ENCODE measurements at places on chromosomes 11 and 22.
A peak's percentile ranks its signal among the peaks of the same experiment; 100 is the strongest.

DNA sequence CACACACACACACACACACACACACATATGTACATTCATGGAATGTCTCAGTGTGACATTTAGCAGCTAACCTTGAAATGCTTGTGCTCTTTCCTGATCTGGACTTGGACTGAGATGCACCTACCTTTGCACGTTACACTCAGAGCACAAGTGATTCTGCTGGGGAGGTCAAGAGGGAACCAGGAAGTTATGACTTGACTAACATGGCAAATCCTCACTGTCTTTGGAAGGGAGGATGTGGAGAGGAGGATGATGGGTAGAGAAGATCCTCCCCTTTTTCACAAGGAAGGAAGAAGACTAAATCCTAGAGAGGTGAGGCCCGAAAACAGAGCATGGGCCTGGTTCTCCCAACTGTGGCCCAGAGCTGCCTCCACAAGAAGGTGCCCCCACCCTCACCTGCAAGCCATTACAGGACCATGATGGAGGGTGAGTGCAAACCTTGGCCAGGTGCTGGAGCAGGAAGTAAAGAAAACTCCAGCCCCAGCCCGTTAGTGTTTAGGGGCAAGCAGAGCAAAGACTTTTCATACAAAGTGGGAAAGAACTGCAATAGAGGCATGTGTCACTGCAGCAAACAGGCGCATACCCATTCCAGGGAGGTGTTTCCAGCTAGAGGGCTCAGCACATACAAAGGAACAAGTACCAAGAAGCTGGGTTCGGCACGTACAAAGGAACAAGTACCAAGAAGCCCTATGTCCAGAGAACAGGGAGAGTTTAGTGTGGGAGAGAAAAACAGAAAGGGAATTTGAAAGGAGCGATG is 26.4 kb downstream of the SCN4B start:
- no peak for DNase-seq

GRCh38 chr22:40376149-40376548 is 5.8 kb downstream of the SGSM3 start:
- no peak for DNase-seq

- no peak for DNase-seq
These were observed 101.9 kb downstream of the GAB2 start for GRCh38 chr11:78315724-78316123.

DNA sequence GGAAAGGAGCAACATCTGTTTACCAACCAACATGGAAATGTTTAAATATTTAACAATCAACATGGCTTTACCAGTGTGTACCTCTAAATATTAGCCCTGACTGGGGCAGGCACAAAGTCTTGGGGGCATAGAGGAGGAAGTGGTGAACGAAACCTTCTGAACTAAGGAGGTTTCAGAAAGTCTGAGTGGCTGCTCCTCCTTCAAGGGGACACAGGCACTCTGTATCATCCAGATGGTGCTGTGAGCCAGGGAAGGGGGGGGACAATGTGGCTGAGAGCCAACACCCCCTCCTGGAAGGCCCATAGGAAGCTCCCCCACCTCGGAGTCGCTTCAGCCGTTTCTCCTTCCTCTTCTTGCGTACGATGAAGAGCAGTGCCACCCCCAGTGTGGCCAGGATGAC is 107.7 kb downstream of the CEP164 start:
- DNase-seq: no peak

DNA sequence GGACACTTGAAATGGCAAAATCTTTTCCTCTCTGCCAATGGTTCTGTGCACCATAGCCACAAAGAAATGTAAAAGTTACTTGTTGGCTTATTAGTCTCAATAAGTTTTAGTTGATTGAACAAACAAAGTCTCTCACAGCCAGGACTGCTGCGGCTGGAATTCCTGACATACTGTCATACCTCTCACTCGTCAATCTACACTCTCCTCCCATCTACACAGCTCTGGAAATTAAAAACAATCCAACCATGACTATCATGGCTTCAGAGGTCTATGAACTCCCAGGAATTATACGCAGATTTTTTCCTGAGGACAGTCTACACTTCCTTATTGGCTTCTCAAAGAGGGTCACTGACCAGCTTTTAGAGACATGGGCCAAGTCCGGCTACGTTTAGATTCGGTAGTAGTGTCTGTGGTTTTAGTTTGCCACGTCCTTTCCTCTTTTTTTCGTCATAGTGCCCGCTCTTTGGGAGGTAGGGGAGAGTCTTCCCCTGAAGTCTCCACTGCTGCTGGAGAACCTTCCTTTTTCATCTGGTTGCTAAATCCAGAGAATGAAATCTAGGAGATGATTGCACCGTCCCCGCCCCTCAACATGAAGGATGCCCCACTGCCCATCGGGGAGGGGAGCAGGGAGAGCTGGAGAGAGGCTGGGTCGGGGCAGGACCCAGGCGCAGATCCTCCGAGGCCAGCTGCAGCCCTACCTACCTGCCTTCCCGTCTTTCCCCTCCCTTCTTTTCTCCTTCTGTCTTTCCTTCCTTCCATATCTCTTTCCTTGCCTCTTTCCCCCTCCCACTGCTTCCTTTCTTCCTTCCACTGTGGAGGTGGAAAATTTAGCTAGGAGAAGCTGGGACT is 1.0 kb upstream of the PLEKHB1 start:
- DNase-seq: no peak

DNA sequence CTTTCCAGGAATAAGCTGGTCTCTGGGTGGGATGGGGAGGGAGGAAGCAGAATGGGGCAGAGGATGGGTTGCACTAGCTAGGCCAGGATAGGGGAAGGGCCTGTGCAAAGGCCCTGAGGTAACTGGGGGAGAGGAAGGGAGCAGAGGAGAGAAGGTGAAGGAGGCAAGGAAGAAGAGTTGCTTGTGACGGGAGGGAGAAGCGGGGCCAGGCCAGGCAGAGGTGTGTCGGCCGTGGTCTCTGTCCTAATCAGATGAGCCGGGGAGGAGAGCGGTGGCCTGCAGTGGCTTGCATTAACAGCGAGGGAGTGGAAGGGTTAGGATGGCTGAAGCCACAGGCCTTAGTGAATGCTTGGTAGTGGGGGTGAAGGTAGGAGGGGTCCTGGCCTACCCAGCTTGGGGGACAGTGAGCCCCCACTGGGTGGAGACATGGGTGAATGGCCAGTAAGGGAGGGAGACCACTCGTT is 6.0 kb upstream of the DERL3 start:
- DNase-seq: no peak

DNA sequence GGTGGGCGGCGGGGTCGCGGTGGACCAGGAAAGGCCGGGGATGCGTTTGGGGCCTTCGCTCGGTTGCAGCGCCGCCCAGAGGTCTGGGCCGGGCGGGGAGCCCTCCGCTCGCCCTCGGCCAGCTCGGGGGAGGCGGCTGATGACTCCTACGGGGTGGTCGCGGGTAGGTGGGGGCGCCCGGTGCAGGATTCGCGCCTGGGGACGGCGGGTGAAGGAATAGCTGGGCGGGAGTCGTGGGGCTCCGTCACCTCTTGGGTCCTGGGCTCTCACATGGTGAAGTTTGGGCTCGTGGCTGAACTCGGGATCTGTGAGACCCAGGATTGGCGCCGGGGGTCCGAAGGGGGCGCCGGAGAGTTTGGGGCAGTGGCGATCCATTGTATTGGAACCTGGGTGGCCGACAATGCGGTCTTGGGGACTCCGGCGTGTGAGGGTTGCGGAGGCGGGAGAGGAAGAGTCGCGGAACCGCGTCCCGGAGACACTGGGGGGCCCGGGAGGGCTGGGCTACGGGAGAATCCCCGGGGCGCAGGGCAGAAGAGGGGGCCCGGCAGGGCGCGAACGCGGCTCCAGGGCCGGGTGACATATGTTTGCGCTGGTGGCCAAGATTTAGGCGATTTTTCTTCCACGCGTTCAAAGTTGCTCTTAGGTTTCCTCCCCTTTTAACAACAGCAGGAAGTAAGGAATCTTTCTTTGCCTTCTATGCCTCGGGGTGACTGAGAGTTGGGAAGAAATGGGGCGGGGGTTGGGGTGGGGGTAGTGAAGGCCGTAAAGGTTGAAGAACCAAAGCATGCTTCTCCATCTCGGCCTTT is 935 bp downstream of the QSER1 start:
- peak; percentile 42 for DNase-seq

DNA sequence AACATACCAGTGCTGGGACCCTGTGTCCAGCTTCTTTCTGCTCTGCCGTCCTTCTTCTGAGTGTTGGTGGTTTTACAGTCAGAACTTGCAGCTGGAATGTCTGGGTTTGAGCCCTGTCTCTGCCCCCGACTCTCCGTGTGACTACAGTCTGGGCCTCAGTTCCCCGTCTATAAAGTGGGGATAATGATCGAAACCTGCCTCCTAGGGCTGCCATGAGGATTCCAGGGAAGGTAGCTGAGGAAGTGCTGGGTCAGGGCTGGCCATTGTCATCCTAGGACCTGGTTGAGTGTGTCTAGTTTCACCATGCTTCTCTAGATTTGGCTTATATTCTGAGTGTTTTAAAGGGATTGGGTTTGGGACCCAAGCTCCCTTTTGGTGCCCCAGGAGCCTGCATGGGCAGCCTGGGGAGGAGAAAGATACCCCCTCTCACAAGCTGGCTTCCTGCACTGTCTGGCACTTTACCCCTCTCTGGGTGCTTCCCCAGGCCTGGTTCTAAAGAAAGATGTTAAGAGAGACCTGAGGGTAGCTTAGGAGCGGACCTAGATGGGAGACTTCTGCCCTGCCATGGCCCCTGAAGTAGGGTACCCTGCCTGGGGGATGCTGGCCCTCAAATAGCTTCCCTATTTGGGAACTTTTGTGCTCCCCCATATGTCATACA is 49.9 kb downstream of the TSPAN18 start:
- DNase-seq: no peak

DNA sequence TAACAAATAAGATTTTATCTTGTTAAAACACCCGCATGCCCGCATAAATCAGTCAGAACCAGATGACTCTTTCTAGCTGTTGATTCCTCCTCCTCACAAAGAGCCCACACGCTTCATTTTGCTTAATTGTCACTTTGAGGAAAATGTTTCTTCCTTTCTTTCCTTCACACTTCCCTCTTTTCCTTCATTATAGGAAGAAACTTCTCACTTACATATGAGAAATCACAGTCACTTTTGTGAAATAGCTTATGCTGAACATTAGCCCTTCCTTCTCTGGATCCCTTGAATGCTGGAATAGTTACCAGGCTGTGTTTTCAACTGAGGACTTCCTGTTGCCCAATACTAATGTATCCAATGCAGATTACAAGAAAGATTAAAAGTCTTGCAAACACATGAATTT is 5.8 kb downstream of the MS4A6E start:
- no peak for DNase-seq

DNA sequence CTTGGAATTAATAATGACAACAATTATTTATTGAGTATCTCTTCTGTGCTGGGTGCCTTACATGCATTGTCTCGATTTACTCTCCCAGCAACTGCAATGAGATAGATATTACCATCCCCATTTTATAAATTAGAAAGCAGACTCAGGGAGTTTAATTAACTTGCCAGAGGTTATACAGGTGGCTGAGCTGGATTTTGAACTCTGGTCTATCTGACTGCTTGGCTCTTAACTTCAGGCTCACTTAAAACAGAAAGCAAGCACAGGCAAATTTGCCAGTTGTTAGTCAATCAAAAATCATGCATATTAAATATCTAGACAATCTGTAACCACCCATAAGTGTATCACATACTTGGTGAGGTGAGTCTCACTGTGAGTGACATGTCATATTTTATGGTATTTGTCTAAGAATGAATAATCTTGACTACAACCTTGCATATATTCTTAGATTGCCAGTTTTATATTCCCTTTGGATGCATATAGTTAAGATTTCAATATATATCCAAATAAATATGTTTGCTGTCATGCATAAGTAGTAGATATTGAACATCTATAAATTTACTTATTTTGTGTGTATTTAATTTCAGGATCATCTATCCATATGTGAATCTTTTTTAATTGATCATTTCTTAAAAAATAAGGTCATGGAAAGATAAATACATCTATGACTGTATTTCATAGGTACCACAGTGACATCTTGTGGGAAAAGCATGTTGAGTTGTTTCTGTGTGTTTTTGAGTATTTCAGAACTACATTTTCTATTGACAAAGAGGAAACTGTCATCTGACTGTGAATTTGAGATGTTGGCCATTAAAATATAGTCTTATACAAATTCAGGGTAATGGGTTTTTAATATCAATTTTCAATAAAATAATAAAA is 112.0 kb upstream of the ARHGAP42 start:
- peak; percentile 37 for DNase-seq

DNA sequence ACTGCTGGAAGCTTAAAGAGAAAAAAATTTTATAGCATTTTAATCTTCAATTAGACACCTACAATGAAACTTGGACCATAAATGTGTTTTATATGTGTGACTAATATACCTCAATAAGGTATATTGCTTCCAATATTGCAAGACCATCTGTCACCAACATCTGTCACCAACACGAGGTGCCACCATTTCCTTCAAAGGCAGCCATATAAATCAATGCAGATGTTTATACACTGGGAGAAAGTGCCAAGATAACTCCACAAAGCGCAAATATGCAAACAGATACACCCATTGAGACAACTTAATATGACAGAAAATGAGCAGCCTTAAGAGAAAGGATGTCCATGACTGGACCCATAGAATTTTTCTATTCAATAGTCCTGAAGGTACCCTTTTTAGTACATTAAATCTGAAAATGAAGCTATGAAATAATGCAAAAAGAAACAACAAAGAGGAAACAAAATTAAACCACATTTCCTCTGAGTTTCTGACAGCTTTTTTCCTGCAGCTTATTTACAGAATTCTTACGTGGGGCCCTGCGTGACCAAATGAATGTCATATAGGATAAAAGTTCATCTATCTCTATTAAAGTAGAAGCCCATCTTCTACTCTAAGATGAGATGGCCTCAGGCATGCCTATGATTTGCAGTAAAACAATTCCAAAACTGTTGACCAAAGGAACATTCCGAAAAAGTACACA is 12.5 kb downstream of the MPZL3 start:
- DNase-seq: peak; percentile 35

DNA sequence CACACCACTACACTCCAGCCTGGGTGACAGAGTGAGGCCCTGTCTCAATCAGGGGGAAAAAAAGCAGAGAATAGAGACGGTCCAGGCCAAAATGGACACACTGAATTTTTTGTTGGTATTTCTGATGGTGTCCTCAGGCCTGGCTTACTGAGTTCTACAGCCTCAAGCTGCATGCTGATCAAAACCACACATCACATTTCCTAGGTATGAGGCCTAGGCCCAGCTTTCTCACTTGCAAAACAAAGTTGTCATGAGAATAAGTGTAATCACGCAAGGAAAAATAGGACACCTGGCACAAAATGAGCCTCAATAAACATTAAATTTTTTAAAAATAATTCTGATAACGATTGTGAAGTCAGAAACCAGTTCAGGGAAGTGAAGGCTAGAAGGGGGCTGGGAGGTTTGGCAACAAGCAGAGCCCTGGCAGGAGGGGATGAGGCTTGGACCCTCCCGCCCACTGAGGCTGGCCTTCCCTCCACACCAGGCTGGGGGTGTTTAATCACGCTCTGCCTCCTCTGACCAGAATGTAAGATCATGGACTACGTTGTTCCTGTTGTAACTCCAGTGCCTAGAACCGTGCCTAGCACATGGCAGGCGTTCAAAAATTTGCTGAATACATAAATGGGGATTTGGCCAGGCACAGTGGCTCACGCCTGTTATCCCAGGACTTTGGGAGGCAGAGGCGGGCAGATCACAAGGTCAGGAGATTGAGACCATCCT is 18.1 kb downstream of the PACSIN2 start:
- DNase-seq: no peak

- DNase-seq: no peak
These were observed 26.4 kb downstream of the MN1 start for GRCh38 chr22:27775087-27775698.

GRCh38 chr11:46491661-46492330 is 100.2 kb upstream of the CHRM4 start:
- peak; percentile 50 for DNase-seq

Data from NCI-H524 (cell line).